ENCODE measurements at places on chromosomes 16 and 17. TPM values are rescaled to one million over a fixed set of nuclear protein-coding genes. Genes with fewer than 3 reads are reported as not detected.

The ROGDI gene
- 13.2 TPM for total RNA-seq

The CHST5 gene
- total RNA-seq = 0.09 TPM

The NOG gene
- total RNA-seq = 67.2 TPM

The KRT20 gene
- total RNA-seq = not detected

The IRF8 gene
- 17.0 TPM for total RNA-seq

The FGF11 gene
- 3.3 TPM for total RNA-seq

The PDILT gene
- not detected for total RNA-seq

The NUTF2 gene
- 48.3 TPM for total RNA-seq

The MRPL28 gene
- total RNA-seq = 43.8 TPM

The JUP gene
- total RNA-seq = 4.5 TPM

The ITGA2B gene
- 0.41 TPM for total RNA-seq

The GCGR gene
- total RNA-seq = not detected

The CARD14 gene
- not detected for total RNA-seq

The KRT33A gene
- not detected for total RNA-seq

All from T-cell (primary cell).